ENCODE measurements at places on chromosomes 2 and 18. TPM values are rescaled to one million over a fixed set of nuclear protein-coding genes. Genes with fewer than 3 reads are reported as not detected.

GRCh38 chr2:108115868-108116267 lies 123.9 kb upstream of the SULT1C3 start:
- DNase-seq = no peak

DNA sequence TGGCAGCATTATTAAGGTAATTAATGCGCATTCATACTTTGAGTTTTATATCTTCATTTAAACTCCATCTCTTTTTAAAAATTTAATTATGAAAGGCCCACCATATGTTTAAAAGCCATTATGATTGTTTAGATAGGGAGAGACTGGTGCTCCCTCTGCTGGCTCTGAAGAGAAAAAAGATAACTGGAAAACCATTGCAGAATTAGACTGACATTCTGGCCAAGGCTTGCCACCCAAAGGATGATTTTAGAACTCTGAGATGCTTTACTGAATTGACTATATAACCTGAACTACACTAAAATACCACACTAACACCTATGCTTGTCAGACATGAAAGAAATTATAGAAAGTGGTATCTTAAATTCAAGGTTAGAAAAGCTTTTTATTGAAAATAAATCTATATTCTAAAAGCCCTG lies 127.6 kb upstream of the SPOPL start:
- no peak for DNase-seq

DNA sequence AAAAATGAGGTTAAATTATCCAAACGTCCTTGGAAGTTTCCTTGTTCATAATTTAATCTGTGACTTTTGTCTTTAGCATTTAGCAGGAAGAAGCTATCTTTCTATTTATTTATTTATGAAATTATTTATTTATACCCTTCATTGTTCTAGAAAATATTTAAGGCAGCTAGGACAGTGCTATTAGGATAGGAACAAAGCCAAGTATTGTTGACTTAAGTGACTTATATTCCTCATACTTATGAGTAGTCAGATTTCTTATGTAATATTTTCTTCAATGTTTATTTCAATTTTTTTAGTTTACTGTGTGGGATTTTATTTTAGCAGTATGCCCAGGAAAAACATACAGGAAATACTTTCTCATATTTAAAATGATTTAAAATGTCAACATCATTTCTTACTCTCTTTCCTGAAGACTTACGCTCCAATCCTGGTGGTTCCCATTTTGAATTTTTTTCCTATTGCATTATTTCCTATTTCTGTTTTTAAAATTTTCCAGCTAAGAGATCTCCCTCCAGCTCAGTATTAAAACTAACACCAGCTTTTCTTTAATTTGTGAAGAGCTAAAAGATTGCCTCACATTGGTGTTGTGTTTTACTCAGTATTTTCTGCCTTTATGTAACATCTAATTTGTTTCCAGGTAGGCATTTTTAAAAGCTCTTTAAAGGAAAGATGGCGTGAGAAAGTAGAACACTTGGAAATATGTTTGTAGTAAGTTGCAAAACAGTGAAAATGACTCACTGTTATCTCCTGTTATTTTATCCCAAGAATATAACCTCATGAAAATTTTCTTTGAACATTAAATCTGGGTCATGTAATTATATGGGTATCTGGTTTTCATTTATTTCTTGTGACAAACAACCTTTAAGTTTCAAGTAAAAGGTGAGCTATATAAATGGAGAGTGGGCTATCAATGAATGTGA lies 32.2 kb downstream of the MAPRE2 start:
- no peak for DNase-seq

DNA sequence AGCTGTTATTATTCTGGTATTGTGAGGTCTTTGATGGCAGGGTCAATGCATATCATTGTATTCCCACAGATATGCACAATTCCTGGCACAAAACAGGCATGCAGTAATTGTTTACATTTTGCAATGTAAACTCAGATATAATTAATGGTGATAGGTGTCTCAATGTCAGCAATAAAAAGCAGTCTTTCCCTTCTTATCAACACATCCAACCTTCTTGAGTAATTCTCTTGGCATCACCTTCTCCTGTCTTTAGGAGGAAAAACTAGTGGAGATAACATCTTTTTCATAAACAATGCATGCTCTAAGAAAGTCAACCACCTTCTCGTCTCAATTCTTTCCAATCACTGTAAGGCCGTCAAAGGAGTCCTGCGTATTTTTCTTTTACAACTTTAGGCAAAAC lies 313.3 kb upstream of the GULP1 start:
- no peak for DNase-seq

DNA sequence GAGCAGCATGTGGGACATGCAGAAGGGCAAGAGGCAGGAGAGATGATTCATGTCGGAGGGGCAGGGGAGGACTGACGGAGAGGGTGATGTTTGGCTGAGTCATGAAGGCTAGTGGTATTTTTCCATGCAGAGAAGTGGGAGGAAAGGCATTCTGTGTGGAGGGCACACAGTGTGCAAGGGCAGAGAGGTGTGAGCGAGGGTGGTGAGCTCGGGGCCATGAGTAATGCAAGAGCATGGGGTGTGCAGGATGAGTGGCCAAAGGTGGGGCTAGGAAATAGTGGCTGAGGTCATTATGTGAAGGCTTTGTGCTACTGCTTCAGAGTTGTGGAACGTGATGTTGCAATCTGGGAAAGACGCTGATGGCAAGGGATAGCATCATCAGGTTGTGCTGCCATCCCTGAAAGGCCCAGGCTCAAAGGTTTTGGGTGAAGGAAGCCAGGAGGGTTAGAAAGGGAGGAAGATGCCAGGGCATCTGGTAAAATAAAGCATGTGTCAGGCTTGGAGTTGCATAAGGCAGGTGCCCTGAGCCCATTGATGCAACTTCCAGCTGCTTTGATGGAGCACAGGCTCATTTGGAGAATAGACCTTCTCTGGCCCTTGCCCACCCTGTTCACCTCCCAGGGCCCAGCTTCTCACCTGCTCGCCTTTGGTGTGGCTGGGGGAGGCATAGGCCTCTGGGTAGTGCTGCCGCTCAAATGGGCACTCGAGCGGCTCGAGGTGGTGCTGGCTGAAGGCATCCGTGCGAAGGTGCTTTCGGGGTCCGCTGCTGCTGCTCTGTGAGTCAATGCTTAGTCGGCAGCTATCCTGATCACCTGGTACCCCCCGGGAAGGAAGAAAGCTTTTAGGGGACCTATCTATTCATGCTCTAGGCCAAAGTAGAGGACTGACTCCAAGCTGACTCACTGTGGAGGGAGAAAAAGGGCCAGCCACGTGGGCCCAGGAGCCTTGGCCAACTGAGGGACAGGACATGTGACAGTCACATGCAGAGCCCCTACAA lies 37.5 kb downstream of the PAX8 start:
- DNase-seq = peak; percentile 13

DNA sequence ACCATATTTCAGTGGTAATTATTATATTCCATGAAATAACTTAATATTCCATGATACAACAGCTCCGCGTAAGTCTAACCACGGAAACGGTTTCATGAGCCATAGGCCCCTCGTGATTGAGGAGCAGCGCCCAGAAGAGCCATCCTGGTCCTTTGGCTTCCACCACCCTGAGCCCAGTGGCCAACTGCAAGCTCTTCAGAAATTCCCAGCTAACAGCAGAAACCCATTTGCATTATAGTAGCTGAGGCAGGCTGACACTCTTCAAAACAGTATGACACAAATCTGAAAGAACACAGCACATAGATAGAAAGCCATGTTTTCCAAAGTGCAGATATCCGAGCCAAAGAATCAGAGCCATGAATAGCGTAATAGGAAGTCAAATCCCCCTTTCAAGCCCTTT lies 120.9 kb upstream of the NFATC1 start:
- no peak for DNase-seq

DNA sequence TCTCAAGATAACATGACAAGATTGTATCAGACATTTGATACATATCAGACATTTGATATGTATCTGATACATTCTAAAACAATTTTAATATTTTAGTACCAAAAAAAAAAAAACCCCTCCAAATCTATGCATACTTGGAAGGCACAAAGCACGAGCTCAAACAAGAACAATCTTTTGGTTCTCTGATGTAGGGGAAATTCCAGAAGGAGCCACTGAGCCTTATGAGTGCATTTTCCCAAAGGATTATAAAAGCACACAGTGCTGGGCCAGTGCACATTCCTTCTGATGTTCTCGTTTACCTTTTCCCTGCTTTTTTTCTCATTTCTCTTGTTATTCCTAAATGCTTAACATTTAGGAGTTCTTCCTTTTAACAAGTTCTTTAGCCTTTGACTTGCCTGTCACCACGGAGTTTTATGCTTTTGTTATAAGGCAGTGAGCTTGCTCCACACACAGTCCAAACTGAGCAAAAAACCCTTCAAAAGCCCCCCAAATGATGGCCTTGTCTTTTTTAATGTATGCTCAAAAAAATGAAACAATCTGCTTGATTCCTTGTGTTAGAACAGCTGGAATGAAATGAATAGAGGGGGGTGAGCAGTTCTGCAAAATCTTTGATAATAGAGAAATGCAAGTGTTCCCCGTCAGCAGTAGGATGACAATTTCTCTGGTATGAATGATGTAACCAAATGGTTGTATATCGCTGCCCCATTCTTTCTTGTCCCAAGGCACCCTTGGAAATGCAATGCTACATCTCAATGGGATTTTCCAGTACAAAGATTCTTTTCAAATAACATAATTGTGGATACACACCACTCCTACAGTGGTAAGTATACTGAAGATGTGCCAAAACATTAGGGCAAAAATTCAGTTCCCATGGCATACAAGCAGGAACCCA lies 597.2 kb upstream of the ZEB2 start:
- DNase-seq = no peak

DNA sequence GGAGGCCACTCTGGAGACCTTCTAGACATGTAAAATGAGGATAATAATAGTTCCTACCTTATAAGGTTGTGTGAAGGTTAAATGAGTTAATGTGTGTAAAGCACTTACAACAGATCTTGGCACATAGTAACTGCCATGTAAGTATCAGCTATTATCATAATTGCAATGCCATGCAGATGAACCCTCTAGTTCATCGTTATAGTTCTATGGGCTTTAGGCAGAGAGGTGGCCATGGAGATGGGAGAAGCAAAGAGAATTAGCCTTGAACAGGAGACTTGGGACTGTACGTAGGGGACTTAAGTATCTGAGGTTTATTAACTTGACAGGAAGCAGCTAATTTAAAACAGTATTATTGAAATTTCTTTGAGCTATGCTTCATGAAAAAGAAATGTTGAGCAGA lies 151.8 kb downstream of the PIK3C3 start:
- no peak for DNase-seq

DNA sequence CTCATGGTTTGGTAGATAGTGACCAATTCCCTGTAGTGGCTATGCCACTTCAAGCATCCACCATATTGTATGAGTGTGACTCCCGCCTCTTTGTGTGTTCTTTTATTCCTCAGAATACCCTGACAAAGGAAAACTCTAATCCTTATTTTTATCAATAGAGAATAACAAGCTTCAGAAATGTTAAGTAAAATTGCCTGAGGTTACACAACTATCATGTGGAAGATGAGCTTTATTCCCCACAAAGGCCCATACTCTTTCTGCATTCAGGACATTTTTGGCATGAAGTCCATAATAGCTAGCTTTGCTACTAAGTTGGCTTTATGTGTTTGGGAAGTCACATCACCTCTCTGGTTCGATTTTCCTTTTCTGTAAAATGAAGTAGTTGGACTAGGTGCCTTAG lies 276.8 kb downstream of the PIK3C3 start:
- no peak for DNase-seq

The SNRNP27 gene
- polyA plus RNA-seq = 11.1 TPM

The ABCB11 gene
- polyA plus RNA-seq = not detected

The DCC gene
- 0.13 TPM for polyA plus RNA-seq

The ACMSD gene
- polyA plus RNA-seq = not detected

Measured in H1 (cell line).